CD4-positive, alpha-beta T cell treated with Interleukin-17A for 4 hours (primary cell): ENCODE measurements at places on chromosomes 13 and 19.

DNA sequence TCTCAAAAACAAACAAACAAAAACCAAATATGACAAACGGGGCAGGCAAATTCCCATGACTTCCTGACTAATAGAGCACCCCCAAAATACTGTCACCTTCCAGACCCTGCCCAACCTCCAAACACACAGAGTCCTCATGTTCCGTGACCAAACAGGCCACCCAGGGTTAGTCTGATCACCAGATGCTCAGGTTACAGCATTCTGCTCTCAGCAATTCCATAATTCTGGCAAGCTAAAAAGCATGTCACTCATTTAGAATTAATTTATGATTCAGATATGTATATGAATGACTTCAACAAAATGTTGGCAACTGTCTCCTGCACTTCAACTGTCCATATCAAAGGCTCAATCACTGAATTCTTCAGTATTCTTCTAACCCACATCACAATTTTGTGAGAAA is 52.4 kb downstream of the ZIC5 start:
- DNase-seq: no peak

GRCh38 chr13:65339241-65339640 is 1890.9 kb downstream of the PCDH9 start:
- no peak for DNase-seq

DNA sequence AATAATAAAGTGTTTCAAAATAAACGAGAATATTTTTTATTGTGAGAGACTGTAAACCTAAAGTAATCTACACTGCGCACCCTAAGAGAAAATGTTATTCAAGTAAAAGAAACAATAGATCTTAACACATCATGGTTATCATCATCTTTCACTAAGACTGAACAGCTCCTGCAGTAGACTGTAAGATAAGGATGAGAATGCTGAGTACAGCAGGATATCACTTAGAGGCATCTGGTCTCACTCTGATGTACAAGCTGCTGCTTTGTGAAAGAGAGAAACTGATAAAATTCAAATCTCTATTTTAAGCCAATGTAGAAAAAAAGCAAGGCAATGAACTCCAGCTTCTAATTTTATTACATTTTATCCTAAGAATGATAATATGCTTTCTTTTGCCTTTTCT is 261.7 kb upstream of the HTR2A start:
- DNase-seq: no peak

DNA sequence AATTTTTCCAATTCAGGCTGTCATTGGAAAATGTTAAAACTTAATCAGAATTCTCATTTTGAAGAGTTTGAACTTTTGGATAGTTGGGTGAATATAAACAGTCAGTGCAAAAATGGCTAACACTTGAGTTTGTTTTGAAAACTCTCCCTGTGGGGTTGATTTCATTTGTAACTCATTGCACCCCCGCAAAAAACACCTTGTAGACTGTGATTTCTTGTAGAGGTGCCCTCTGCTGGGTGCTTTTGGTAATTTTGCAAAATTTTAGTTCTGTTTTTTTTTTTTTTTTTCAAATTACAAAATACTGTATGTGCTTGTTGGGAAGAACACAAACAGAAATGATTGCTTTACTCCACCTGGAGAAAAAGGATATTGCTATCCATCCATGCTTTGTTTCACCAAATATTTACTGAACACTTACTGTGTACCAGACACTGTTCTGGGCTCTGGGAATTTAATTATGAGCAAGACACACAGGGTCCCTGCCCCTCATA is 28.2 kb upstream of the GPI start:
- DNase-seq: peak; percentile 68

GRCh38 chr19:19642506-19643157 is 825 bp downstream of the GMIP start:
- peak; percentile 49 for DNase-seq

DNA sequence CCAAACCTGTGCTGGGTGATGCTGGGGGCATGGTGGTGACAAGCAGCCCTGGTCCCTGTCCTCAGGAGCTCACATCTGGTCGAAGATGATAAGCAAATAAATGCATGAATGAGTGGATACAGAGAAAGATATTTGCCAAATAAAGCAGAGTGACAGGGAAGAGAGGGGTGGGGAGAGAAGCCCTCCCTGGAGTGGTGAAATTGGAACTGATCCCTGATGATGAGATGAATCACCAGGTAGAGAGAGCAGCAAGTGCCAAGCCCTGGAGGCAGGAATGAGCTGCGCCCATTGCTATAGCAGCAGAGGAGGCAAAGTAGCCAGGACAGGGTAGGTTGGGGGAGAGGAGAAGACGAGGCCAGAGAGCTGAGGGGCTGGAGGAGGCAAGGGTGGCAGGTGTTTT is 13.7 kb downstream of the FXYD5 start:
- DNase-seq: no peak

DNA sequence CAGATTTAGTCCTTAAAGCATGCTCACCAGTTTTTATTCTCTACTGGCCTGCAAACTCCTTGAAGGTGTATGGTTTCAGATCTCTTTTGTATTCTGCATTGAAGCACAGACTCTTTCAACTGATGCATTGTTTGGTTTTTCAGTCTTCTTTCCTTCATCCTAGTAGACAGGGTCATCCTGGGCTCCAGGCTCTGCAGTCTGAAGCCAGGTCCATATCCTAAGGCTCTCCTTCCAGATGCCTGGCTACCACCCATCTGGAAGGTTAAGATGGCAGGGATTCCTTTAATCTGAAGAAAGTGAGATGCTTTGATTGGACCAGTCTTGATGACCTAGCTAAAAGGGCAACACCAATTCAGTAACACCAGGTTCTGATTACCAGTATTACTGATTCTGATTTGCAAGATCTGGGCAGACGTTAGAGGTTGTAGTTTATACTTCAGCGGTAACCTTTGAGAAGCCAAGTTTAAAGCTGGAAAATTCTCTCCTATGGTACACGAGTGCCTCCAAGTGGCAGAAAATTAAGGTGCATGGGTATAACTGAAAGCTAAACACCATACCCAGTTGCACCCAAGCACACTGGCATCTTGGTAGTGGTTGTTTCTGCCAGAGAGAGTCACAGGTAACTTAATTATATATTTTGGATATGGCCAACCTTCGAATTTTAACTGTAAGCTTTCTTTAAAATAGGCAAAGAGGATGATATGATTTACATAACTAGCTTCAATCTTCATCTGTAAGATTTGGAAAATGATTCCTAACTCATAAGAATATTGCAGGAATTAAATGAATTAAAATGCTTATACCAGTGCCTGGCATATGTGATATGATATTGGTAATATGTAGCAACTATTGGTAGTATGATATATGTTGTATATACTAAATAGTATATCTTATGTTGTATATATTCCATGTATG is 1651.9 kb upstream of the MIR17HG start:
- DNase-seq: no peak

DNA sequence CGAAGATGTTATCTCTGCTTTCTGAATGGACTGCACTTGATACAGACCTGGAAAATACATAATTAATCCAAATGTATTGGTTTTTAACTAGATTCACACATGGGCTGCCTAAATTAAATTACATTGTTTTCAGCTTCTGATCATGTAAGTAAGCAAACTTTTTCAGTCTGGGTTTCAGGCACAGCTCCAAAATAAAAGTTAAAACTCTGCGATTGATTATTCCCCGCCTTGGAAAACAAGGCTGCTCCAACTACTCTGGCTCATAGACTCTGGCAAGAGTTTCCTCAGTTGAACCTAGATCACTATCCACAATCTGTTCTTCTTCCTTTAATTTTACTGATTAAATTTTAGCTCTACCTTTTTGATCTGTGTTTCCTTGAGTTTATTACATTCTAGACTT is 526.0 kb upstream of the SPRY2 start:
- DNase-seq: no peak
